ENCODE measurements at places on chromosomes 4 and X.

DNA sequence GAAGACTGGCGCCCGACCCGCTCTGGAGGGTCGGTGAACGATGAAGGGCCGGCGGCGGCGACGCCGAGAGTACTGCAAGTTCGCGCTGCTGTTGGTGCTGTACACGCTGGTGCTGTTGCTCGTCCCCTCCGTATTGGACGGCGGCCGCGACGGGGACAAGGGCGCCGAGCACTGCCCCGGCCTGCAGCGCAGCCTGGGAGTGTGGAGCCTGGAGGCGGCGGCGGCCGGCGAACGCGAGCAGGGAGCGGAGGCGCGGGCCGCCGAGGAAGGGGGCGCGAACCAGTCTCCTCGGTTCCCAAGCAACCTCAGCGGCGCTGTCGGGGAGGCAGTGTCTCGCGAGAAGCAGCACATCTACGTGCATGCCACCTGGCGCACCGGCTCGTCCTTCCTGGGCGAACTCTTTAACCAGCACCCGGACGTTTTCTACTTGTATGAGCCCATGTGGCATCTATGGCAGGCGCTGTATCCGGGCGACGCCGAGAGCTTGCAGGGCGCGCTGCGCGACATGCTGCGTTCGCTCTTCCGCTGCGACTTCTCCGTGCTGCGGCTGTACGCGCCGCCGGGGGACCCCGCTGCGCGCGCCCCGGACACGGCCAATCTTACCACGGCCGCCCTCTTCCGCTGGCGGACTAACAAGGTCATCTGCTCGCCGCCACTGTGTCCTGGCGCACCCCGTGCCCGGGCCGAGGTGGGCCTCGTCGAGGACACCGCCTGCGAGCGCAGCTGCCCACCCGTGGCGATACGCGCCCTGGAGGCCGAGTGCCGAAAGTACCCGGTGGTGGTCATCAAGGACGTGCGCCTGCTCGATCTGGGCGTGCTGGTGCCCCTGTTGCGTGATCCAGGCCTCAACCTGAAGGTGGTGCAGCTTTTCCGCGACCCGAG lies 568 bp downstream of the CHST7 start:
- peak; percentile 60 for DNase-seq

GRCh38 chr4:111788099-111788498 lies 357.2 kb upstream of the FAM241A start:
- no peak for DNase-seq

GRCh38 chr4:117550085-117550484 lies 464.7 kb upstream of the TRAM1L1 start:
- DNase-seq: no peak

GRCh38 chr4:48924416-48924815 lies 17.8 kb upstream of the OCIAD2 start:
- no peak for DNase-seq

Data from ascending aorta (tissue), 2 donors.